ENCODE measurements at places on chromosomes 11 and 22. TPM values are rescaled to one million over a fixed set of nuclear protein-coding genes. Genes with fewer than 3 reads are reported as not detected.
A peak's percentile ranks its signal among the peaks of the same experiment; 100 is the strongest.

GRCh38 chr11:134013518-134013917 lies 55.4 kb upstream of the JAM3 start:
- H3K4me1 ChIP-seq, result no peaks in the 10 kb centered on the region
- H3K27ac ChIP-seq, result no peak overlapping the region
- peaks cover 52% of the 10 kb centered on the region for H3K27me3 ChIP-seq
- no peak overlapping the region for H3K4me3 ChIP-seq
- DNase-seq, result no peak

The SLC5A1 gene
- 12.9 TPM for total RNA-seq

DNA sequence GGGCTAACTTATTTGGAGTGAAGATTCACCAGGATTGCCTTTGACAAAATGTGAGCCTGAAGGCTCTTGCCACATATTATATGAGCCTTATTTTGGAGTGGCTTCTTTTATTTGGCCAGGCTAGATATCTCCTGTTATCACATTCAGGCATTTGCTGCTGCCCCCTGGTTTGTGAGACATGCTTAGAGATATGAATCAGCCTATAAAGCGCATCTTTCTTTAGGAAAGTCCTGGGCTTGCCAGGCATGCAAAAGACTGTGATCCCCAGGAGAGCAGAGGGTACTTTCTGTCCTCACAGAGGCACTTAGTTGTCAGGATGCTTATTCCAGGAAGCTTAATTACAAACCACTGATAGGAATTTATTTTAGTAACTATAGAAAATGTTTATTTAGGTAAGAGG lies 333.3 kb downstream of the FAT3 start:
- H3K27me3 ChIP-seq, result no peaks in the 10 kb centered on the region
- no peaks in the 10 kb centered on the region for H3K4me1 ChIP-seq
- DNase-seq, result no peak
- no peaks in the 10 kb centered on the region for H3K36me3 ChIP-seq
- H3K4me3 ChIP-seq, result no peak overlapping the region

- H3K27me3 ChIP-seq, result no peaks in the 10 kb centered on the region
- no peaks in the 10 kb centered on the region for H3K36me3 ChIP-seq
- H3K4me1 ChIP-seq, result no peaks in the 10 kb centered on the region
Measured at GRCh38 chr11:92758241-92758780, 211.1 kb upstream of the MTNR1B start.

DNA sequence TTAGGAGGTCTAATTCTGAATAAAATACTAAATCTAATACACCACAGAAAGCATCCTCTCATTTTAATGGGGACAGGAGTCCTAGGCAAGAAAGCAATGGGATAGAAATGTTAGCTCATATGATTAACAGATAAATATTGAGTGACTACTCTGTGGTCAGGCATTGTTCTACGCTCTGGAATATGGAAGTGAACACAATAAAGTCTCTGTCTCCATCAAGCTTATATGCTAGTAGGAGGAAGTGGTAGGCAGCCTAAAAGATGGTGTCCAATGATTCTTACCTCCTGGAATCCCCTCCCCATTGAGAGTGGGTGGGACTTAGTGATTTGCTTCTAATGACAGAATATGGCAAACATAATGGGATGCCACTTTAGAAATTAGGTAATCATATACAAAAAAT lies 160.3 kb upstream of the PDGFD start:
- H3K36me3 ChIP-seq, result no peaks in the 10 kb centered on the region
- no peak overlapping the region for H3K4me3 ChIP-seq
- no peaks in the 10 kb centered on the region for H3K27me3 ChIP-seq
- DNase-seq, result no peak
- no peaks in the 10 kb centered on the region for H3K4me1 ChIP-seq

DNA sequence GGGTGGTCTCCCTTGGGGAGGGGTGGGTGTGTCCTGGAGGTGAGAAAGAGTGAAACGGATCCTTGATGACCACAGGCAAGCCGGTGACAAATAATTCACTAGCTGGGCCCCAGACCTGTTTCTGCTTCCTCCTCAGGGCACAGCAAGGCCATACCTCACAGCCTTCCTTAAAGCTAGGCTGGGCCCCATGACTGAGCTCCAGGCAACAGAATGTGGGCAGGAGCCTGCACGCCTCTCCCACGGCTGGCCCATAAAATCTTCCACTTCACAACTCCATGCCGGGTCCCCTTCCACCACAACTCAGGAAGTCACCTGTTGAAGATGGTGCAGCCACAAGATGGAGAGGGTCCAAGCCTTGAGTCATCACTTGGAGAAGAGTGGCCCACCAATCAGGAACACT lies 23.9 kb downstream of the SLC22A12 start:
- H3K4me1 ChIP-seq, result peaks cover 24% of the 10 kb centered on the region
- no peak for DNase-seq
- H3K36me3 ChIP-seq, result no peaks in the 10 kb centered on the region

The OR2D2 gene
- 0.43 TPM for total RNA-seq

The CLTCL1 gene
- 6.1 TPM for total RNA-seq

The CD248 gene
- total RNA-seq, result 7.3 TPM

- no peaks in the 10 kb centered on the region for H3K36me3 ChIP-seq
- DNase-seq, result no peak
- H3K4me3 ChIP-seq, result no peak overlapping the region
- peak overlapping the region; percentile 55 for H3K27ac ChIP-seq
- H3K27me3 ChIP-seq, result no peaks in the 10 kb centered on the region
Measured at GRCh38 chr11:95241681-95242081, 10.7 kb upstream of the SESN3 start.

- H3K27ac ChIP-seq, result no peak overlapping the region
- no peak overlapping the region for H3K4me3 ChIP-seq
- H3K27me3 ChIP-seq, result no peaks in the 10 kb centered on the region
- H3K36me3 ChIP-seq, result no peaks in the 10 kb centered on the region
- no peak for DNase-seq
Measured at GRCh38 chr11:122045181-122045586, 70.8 kb downstream of the BLID start.

GRCh38 chr11:3231851-3232744 lies at the start of gene MRGPRE:
TSS of gene MRGPRE (minus strand) at chr11:3232417. CDS start at chr11:3228799, 3,618 bp downstream.
- no peak within 1 kb of the TSS for H3K27ac ChIP-seq
- H3K27me3 ChIP-seq, result peaks cover 31% of the 10 kb centered on the region
- no peaks in the 10 kb centered on the region for H3K4me1 ChIP-seq
- H3K4me3 ChIP-seq, result no peak within 1 kb of the TSS
- DNase-seq, result peak; percentile 73

The OR6A2 gene
- total RNA-seq, result 0.54 TPM

- H3K27me3 ChIP-seq, result no peaks in the 10 kb centered on the region
- no peaks in the 10 kb centered on the region for H3K36me3 ChIP-seq
- H3K4me3 ChIP-seq, result no peak overlapping the region
- H3K27ac ChIP-seq, result no peak overlapping the region
Measured at GRCh38 chr11:7154881-7155361, 66.1 kb downstream of the RBMXL2 start.

DNA sequence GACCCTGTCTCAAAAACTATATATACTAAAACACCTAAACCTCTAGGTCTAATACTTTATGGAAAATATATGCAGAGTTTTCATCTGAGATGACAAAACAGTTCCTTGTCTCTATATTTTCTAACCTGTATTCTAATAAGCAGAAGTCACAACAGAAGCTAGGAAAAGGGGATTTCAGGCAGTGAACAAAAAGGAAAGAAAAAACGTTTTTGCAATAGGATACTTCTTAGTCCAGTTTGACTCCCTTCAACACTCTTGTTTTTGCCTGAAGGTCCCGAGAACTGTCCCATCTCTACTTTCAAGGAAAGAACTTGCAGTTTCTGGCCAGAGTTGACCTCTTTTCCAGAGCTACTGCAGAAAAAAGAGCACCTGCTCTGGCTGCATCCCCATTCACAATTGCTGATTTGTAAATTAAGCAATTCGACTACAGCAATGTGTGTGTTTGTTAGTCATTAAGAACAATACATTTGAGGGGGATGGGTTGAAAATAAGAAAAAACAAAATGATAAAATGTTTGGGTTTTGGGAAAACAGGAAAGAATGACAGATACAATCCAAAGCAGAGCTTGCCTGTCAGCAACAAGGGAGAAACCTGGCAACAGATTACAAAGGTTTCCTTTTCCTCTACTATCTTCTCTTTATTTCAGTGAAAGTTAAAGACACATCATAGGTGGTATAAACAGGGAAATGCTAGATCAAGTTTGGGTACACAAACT lies 160.0 kb downstream of the FCHSD2 start:
- H3K4me1 ChIP-seq, result peaks cover 11% of the 10 kb centered on the region
- no peaks in the 10 kb centered on the region for H3K27me3 ChIP-seq
- H3K36me3 ChIP-seq, result peaks cover 87% of the 10 kb centered on the region

DNA sequence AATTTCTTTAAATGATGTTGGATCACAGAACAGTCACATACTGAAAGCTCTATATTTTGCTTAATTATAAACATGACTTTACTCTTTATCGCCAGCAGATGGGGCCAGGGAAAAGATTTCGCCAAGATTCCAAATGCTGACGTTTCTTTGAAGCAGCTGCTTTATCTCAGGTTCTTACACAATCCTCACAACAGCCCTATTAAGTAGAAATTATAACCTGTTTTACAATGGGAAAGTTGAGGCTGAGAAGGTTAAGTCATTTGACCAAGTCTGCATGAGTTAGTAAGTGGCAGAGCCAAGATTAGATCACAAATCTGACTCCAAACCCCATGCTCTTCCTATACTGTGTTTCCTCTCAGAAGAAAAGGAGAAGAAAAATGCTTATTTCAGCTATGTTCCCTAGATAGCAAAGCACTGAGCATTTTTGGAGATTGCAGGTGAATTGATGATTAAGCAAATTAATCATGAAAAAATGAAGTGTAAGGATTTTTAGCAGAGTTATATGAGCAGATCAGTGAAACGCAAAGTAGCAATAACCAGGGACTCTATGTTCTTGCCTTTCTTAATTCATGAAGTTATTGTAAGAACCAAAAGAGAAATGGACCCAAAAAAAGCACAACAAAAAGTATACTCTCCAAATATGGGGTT lies 79.0 kb downstream of the AASDHPPT start:
- H3K27me3 ChIP-seq, result no peaks in the 10 kb centered on the region
- H3K36me3 ChIP-seq, result no peaks in the 10 kb centered on the region
- no peak overlapping the region for H3K4me3 ChIP-seq
- no peaks in the 10 kb centered on the region for H3K4me1 ChIP-seq
- no peak for DNase-seq
- H3K27ac ChIP-seq, result no peak overlapping the region

The HOATZ gene
- not detected for total RNA-seq

The MACROD1 gene
- total RNA-seq, result 6.8 TPM

- no peaks in the 10 kb centered on the region for H3K36me3 ChIP-seq
- H3K4me3 ChIP-seq, result no peak overlapping the region
- no peaks in the 10 kb centered on the region for H3K27me3 ChIP-seq
- no peak for DNase-seq
- H3K4me1 ChIP-seq, result no peaks in the 10 kb centered on the region
- H3K27ac ChIP-seq, result no peak overlapping the region
Measured at GRCh38 chr11:90178751-90179150, 44.1 kb downstream of the CHORDC1 start.

DNA sequence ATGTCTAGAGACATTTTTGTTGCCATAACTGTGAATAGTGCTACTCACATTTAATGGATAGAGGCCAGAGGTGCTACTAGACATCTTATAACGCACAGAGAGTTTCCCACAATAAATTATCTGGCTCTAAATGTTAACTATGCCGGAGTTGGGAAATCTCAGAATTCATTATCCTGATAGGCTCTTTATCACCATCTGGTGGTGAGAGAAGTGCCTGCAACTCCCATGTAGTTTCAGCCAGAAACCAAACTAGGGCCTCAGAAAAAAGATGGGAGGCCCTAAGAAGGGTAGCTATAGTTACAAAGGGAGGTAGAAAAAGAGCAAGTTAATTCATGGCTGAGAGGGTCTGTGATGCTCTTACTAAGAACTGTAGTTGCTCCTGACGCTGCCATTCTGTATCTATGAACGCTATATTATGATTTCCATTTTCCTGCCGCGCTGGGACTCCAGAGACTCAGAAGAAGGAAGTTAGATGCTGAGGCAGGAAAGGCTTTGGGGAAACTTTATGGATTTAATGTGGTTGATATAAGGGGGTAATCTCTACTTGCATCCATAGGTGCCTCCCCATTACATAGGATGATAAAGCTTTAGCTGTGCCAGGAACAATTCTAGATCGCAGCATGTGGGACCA lies 22.9 kb upstream of the MRPL17 start:
- peaks cover 9% of the 10 kb centered on the region for H3K36me3 ChIP-seq
- DNase-seq, result no peak
- H3K4me1 ChIP-seq, result peaks cover 46% of the 10 kb centered on the region
- no peak overlapping the region for H3K27ac ChIP-seq
- H3K4me3 ChIP-seq, result no peak overlapping the region
- no peaks in the 10 kb centered on the region for H3K27me3 ChIP-seq

The ZP1 gene
- not detected for total RNA-seq

Measured in spleen (tissue), 13 donors.